ENCODE measurements at places on chromosomes 2 and 18. TPM values are rescaled to one million over a fixed set of nuclear protein-coding genes. Genes with fewer than 3 reads are reported as not detected.

Gene AFG3L2
- total RNA-seq, result 94.9 TPM

Gene TEKT4
- not detected for total RNA-seq

Gene XDH
- total RNA-seq, result 0.87 TPM

Gene CEBPZOS
- total RNA-seq, result 83.6 TPM

Gene ATAD2B
- 19.3 TPM for total RNA-seq

All from GM23338 (cell line).